Activated CD4-positive, alpha-beta T cell treated with anti-CD3 and anti-CD28 coated beads for 48 hours (primary cell): ENCODE measurements at places on chromosomes 5 and 9.

GRCh38 chr9:135788576-135789300 is 86.8 kb downstream of the KCNT1 start:
- DNase-seq = no peak

DNA sequence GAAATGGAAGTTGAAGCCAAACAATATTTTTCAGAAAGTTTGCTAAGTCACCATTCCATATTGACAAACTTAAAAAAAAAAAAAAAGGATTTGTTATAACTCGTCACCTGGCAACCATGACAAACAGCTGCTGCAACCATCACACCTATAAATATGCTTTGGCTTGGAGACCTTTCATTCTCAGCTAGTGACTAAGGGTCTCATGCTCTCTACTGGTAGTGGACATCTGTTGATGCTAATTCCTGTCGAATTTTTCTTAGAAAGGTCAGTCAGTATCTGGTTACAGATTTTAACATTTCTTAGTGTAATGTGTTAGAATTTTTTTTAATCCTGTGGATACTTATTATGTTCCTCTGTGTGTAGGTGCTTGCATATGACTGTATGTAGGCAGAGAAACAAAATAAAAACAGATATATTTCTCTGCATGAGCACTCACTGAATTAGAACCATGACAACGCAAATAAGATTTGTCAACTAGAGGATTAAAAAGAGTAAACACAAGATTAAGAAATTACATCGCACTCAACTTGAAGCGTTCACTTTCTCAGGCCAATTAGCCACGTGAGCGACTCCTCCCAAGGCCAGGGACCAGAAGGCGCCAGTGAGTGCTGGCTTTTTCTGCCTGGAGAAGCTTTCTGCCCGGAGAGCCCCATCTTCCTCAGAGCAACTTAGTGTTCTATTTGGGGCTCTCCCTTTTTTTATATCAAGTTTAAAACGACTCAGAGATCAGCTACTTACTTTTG is 27.0 kb upstream of the ZNF622 start:
- DNase-seq = no peak

GRCh38 chr5:168585119-168585856 is 6.1 kb upstream of the PANK3 start:
- DNase-seq = no peak

- no peak for DNase-seq
Observed at GRCh38 chr5:84411832-84412605, 27.3 kb upstream of the EDIL3 start.

DNA sequence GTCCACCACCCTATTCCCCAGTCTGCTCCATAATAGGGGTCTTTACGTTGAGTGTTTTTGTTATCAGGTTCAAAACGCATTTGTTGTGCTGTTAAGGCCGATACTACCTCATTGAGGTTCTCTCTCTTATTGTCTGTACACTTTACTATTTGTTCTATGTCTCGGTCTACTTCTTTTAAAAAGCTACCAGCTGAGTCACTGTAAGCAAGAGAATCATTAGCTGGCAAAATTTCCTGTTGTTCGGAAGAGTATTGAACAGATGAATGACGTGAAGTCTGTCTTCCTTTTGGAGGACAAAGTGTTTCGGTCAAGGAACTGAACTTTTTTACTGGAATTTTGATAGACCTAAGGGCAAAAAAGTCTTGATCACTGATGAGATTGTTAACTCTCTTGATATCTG is 10.3 kb downstream of the LYSMD3 start:
- DNase-seq = no peak

- no peak for DNase-seq
Observed at GRCh38 chr5:137105351-137106035, 393.6 kb downstream of the SPOCK1 start.

DNA sequence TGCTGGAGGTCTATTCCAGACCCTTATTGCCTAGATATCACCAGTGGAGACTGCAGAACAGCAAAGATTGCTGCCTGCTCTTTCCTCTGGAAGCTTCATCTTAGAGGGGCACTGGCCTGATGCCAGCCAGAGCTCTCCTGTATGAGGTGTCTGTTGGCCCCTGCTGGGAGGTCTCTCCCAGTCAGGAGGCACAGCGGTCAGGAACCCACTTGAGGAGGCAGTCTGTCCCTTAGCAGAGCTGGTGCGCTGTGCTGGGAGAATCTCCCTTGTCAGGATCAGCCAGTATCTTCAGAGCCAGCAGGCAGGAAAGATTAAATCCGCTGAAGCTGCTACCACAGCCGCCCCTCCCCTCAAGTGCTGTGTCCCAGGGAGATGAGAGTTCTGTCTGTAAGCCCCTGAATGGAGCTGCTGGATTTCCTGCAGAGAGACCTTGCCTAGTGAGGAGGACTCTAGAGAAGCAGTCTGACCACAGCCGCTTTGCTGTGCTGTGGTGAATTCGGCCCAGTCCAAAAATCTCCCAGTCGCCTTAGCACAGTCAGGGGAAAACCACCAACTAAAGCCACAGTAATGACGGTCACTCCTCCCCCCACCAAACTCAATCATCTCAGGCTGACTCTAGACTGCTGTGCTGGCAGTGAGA is 124.1 kb downstream of the JAKMIP2 start:
- DNase-seq = no peak

DNA sequence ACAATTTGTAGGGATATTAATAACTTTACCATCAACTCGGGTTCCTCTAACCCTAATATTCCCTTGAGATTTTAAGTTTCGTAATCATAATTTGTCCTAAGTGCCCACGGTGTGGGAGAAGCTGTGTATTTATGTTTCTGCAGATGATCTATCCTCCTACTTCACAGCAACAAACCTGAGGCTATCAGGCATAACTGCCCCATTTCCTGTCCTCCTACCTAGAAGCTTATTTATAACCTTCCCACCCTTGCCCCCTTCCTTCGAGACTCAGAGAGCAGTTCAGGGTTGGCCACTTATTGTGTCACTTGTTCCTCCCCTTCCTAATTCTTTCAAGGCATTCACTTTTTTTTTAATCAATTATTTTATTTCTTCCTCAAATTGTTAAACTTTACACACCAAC is 29.6 kb upstream of the LCP2 start:
- no peak for DNase-seq

GRCh38 chr5:19047277-19047676 is 940.7 kb downstream of the CDH18 start:
- DNase-seq = no peak

DNA sequence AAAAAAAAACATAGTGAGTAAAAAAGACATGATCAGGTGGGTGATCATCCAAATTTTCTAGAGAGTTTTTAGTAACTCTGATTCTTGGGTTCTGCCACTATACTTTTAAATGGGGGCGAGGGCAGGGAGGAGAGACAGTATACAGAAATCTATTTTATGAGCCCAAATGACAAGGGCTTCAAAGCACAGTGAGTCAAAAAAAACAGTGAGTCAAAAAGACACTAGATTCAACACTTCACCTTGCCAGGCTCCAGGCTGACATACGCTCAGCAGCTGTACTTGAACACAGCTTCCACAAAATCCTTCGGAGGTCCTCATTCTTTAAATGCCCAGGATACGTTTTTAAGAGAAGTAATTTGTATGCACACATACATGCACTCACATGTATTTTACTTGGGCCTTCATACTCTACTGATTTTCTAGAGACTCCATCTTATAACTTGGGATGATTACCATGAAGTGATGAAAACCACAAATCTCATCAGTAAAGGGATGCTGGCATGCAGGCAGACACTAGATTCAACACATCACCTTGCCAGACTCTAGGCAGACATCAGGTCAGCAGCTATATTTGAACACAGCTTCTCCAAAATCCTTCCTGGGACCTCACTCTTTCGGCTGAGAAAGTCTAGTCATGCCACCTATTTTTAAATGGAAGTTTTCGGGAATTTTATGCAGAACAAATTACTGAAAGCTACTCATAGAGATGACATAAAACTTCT is 28.8 kb downstream of the NR3C1 start:
- DNase-seq = peak; percentile 24

DNA sequence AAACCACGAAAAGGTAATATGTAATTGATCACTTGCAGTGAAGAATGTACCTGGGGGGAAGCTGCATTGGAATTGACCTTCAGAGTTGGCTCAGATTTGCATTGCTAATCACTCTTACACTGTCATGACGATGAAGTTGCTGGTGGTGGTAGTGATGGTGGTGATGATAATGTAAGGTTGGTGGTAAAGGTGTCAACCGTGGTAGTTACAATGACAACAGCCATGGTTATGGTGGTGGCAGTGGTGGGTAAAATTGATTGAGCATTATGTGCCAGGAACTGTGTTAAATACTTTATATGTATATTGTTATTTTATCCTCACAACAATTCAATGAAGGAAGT is 282.4 kb downstream of the NR3C1 start:
- DNase-seq = no peak

DNA sequence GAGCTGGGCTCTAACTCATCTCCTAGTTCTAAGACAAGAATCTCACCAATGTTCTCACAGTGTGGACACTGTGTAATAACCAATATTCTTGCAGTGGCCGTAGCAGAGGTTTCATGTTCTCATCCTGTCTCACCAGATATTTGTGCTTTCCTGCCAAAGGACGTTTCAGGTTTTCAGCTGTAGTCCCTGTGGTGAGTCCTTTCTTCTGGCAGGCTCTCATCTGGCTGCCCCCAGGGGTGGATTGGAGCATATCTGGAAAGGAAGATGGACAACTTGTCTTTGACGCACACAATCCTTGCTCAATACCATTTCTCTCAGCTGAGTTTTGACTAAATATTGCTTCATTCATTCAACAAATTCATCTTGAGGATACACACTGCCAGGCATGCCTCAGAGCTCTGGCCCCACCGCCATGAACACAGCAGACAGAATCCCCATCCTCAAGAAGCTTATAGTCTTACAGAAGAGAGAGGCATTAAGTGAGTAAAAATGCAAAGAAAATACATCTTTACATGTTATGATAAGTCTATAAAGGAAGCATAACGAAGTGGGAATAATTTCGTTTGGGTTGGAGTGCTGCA is 33.8 kb upstream of the NEURL1B start:
- DNase-seq = no peak

DNA sequence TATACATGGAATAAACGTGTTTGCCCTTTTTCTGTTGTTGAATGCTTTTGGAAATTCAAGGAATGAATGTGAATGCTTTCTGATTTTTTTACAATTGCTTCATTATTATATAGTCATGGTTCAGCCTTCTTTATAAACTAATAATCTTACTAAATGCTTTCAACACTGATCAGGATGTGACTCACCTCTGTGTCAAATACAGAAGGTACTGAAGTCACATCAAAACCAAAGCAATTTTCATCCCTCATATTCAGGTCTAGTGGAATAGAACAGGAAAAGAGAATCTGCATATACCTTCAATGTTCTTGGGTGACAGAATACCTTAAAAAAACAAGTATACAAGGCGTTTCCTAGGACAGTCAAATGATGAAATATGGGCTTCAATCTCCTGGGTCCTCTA is 170.7 kb downstream of the PDE4D start:
- no peak for DNase-seq

DNA sequence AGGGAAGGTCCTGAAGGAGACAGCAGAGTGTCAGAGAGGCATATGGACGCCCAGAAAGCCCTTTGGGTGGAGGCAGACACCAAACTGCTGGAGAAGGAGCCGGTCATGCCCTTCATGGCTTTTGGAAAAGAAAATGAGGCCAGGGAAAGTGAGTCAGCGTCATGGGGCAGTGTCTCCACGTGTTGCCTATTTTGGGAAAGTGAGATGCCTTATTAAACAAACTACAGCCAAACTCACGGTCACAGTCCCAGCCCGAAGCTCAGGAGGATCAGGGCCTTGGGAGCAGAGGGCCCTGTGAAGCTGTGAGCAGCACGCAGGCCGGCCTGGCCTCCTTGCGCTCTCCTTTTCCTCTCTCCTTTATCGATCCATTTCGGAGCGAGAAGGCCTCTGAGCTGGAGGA is 25.0 kb downstream of the RGS3 start:
- no peak for DNase-seq

DNA sequence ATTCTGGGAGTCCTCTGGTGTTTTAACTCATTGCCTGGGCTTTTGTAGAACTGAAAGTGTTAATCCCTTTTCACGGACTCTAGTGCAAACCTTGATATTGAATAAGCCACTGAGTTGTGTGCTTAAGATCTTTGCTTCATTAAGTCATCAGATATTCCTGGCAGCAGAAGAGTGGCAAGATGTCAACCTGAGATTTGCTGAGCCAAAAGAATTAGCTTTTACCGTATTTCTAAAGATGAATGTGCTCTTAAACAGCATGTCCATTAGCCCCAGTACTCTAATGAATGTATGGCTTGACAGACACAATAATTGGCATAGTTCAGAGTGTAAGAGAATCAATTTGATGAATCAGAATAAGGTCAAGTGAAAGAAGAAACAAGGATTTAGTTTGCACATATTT is 87.2 kb upstream of the CDH6 start:
- DNase-seq = no peak
